ENCODE measurements at places on chromosomes 12 and 14. TPM values are rescaled to one million over a fixed set of nuclear protein-coding genes. Genes with fewer than 3 reads are reported as not detected.

Gene SPX
- 2.5 TPM for total RNA-seq

Gene TAS2R30
- not detected for total RNA-seq

Gene WNT1
- not detected for total RNA-seq

Gene PRIM1
- 34.0 TPM for total RNA-seq

Gene DEGS2
- total RNA-seq, result 1.2 TPM

Gene BEGAIN
- total RNA-seq, result 7.2 TPM

Gene KLRF1
- not detected for total RNA-seq

Gene CLEC12A
- not detected for total RNA-seq

Gene PYM1
- 37.2 TPM for total RNA-seq

Gene ZNF705A
- total RNA-seq, result not detected

Gene DBX2
- not detected for total RNA-seq

Gene RTL1
- total RNA-seq, result 0.26 TPM

Gene PZP
- total RNA-seq, result not detected

Gene IL26
- not detected for total RNA-seq

Gene TAS2R7
- not detected for total RNA-seq

Gene TAS2R42
- not detected for total RNA-seq

Gene NANOG
- total RNA-seq, result not detected

Gene STXBP6
- 1.9 TPM for total RNA-seq

Gene ZC2HC1C
- 3.6 TPM for total RNA-seq

Gene NEDD8
- total RNA-seq, result 458 TPM

Gene CDCA4
- 45.2 TPM for total RNA-seq

Gene DRAM1
- total RNA-seq, result 24.4 TPM

Gene TMTC1
- 0.06 TPM for total RNA-seq

Gene MYH6
- total RNA-seq, result not detected

Gene KIF5A
- total RNA-seq, result 0.29 TPM

Gene SLC25A47
- total RNA-seq, result not detected

Gene SERPINA9
- not detected for total RNA-seq

Gene PPM1H
- 7.1 TPM for total RNA-seq

Gene AHNAK2
- 238 TPM for total RNA-seq

Gene PTPRR
- 0.37 TPM for total RNA-seq

Gene RHOJ
- not detected for total RNA-seq

Gene USP30
- 7.9 TPM for total RNA-seq

Gene ARHGDIB
- total RNA-seq, result 1.3 TPM

Gene FAM222A
- total RNA-seq, result 7.2 TPM

Gene LALBA
- not detected for total RNA-seq

Gene PPFIA2
- total RNA-seq, result not detected

Gene JAG2
- 30.8 TPM for total RNA-seq

Gene NPAS3
- total RNA-seq, result not detected

Gene BCL2L14
- not detected for total RNA-seq

Gene ACOT6
- total RNA-seq, result not detected

Gene KRT85
- not detected for total RNA-seq

Gene ADCY4
- total RNA-seq, result not detected

Gene MYL2
- 0.13 TPM for total RNA-seq

Gene C12orf50
- not detected for total RNA-seq

Gene JPH4
- total RNA-seq, result not detected
